ENCODE measurements at places on chromosomes 6 and 20. TPM values are rescaled to one million over a fixed set of nuclear protein-coding genes. Genes with fewer than 3 reads are reported as not detected.

The ADGRF4 gene
- total RNA-seq: not detected

The SLC17A9 gene
- 2.4 TPM for total RNA-seq

The CLPSL2 gene
- total RNA-seq: not detected

The KCNQ2 gene
- total RNA-seq: not detected

The MUC21 gene
- not detected for total RNA-seq

The TRIM40 gene
- not detected for total RNA-seq

The PRRT1 gene
- 1.9 TPM for total RNA-seq

The KCNK5 gene
- 0.83 TPM for total RNA-seq

The EFCAB8 gene
- total RNA-seq: 1.8 TPM

The NKAIN4 gene
- not detected for total RNA-seq

The FAM209B gene
- 2.2 TPM for total RNA-seq

The TSPO2 gene
- total RNA-seq: not detected

The RSPO3 gene
- total RNA-seq: not detected

The CCR6 gene
- 21.7 TPM for total RNA-seq

The CNBD2 gene
- total RNA-seq: 8.2 TPM

The SLC17A2 gene
- total RNA-seq: not detected

The RCAN2 gene
- not detected for total RNA-seq

The IPCEF1 gene
- total RNA-seq: 97.7 TPM

The TSBP1 gene
- not detected for total RNA-seq

The PRELID3B gene
- 53.5 TPM for total RNA-seq

The SLC22A2 gene
- total RNA-seq: not detected

The OPN5 gene
- total RNA-seq: not detected

The WFDC11 gene
- not detected for total RNA-seq

The NT5E gene
- total RNA-seq: 3.3 TPM

The HLA-DQA2 gene
- total RNA-seq: not detected

The BEND6 gene
- not detected for total RNA-seq

The COX7A2 gene
- total RNA-seq: 188 TPM

The SYCP2 gene
- 4.0 TPM for total RNA-seq

The TMC2 gene
- not detected for total RNA-seq

The MTFR2 gene
- 1.2 TPM for total RNA-seq

The PTCRA gene
- total RNA-seq: not detected

The CDK5RAP1 gene
- 51.8 TPM for total RNA-seq

The RFX6 gene
- not detected for total RNA-seq

The BHLHE23 gene
- total RNA-seq: not detected

The CALHM4 gene
- total RNA-seq: not detected

The TRIM31 gene
- not detected for total RNA-seq

The CFAP61 gene
- not detected for total RNA-seq

The ANKRD66 gene
- not detected for total RNA-seq

The OOEP gene
- not detected for total RNA-seq

The FKBP5 gene
- total RNA-seq: 74.2 TPM

Data from CD4-positive, alpha-beta memory T cell (primary cell).